ENCODE measurements at places on chromosomes 1 and 21.

- DNase-seq: no peak
Measured at GRCh38 chr1:33301273-33301984, 19.5 kb downstream of the A3GALT2 start.

- peak; percentile 72 for DNase-seq
Measured at GRCh38 chr1:64917328-64917861, 49.0 kb downstream of the JAK1 start.

- no peak for DNase-seq
Measured at GRCh38 chr1:247376659-247377058, 39.3 kb upstream of the NLRP3 start.

DNA sequence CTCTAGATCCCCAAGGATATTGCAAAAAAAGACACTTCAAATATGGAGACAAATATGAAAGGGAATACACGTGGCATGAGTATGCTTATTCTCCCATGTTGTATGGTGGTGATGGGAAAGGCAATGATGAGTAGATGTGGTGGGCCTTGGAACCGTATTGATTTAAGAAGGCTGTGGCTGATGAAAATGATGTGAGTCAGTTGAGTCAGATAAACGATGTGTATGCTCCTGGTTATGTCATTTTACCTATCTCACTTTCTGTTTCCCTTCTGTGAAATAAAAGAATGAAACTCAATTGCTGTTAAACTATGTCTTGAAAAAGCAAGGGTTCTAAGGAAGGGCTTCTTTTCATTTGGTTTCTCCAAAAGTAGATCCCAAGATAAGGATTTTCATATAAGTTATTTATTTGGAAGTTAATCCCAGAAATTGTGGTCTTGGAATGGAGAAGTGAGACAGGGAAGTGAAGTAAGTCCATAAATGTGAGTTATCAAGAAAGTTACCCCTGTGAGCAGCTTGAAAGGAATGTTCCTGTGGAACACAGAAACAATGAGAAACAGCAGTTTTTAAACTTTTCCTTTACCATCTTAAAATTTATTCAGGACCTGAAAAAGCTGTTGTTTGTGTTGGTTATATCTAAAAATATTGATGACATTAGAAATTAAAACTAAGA is 292.0 kb downstream of the DUSP10 start:
- DNase-seq: no peak

DNA sequence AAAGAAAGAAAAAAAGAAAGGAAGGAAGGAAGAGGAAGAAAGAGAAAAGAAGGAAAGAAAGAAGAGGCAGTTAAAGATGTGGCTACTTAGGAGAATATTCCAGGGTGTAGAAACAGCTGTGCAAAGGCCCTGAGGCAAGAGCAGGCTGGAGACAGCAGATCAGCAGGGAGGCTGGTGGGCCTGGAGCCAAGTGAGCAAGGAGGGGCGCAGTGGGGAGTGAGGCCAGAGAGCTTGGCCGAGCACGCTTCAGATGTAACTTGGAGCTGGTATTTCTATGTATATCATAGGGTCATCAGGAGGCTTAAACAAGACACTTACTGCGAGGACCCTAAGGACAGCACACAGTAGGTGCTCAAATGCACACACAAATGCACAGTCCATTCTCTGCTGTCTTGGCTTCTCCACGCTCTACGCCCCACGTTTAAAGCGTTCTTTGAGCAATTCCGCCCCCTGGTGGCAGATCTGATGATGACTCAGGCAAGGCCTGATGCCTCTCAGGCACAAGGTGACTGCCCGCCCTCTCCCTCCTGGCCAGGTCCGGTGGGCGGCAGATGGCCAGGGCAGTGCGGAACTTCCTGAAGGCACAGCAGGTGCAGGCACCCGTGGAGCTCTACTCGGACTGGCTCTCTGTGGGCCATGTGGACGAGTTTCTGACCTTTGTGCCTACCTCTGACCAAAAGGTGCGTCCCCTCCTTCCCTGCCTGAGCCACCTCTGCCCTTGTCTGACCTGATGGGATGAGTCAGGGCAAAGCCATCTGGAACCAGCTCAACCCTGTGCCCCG is 11.9 kb upstream of the PADI3 start:
- DNase-seq: peak; percentile 87

DNA sequence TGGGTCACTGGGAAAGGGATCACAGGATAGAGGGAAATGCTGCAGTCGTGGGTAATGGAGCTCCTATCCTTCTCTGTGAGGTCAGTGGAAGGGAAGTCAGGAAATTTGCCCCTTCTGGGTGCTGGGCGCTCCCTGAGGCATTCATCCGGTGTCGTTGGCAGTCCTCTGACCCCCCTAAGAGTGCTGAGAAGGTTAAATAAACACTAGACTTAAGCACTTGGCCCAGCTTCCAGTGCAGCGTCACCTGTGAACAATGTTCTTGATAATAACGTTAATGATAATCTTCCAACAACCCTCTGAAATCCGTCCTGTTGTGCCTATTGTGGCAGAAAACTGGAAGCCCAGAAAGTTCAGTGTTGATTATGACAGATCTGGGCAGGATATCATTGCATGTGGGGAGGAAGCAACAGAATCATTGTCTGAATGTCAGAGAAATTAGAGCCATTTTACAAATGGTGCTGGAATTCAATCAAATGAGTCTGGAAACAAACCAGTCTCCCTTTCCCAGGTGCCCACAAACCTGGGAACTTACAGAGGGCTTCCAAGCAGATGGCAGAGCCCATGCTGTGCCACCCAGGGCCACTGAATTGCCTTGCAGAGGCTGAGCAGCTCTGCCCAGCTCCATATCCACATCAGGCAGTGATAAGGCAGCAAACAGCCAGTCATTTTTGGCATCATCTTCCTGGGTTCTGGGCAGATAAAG is 216.8 kb downstream of the KAZN start:
- DNase-seq: no peak

GRCh38 chr1:238241607-238242006 is 350.9 kb upstream of the ZP4 start:
- DNase-seq: no peak

GRCh38 chr1:2384130-2384860 is 7.1 kb downstream of the MORN1 start:
- DNase-seq: no peak

Measured in hepatic stellate cell (primary cell).